Non-pigmented ciliary epithelial cell (primary cell): ENCODE measurements at places on chromosomes 5 and 9.

- no peak for DNase-seq
These were observed 54.9 kb downstream of the COL15A1 start for GRCh38 chr9:98998441-98999151.

DNA sequence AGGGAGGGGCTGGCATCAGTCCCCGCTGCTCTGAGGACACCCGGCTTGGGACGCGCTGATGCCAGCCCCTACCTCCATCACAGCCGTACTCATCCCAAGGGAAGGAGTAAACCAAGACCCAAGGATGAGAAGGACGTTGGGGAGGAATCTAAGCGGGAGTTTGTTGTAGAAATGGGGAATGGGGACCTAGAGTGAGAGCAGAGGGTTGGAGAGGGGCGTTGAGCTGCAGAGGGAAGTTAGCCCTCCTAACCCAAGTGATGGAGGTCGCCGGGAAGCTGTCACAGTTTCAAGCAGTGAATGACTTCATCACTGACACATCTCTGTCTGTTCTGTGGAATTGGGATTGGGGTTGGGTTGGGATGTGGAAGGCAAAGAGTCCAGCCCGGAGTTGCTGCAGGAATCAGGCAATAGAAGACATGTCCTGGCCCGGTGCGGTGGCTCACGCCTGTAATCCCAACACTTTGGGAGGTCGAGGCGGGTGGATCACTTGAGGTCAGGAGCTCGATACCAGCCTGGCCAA, 759 bp upstream of the SUSD1 start:
- DNase-seq: no peak

DNA sequence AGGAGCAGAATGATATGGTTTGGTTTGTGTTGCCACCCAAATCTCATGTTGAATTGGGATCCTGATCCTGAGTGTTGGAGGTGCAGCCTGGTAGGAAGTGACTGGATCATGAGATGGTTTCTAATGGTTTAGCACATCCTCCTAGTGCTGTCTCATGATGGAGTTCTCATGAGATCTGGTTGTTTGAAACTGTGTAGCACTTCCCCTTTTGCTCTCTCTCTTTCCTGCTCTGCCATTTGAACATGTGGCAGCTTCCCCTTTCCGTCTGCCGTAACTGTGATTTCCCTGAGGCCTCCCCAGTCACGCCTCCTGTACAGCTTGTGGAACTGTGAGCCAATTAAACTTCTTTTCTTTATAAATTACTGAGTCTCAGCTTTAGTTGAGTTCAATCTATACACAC, 756.8 kb upstream of the CDH6 start:
- DNase-seq: no peak

GRCh38 chr5:26807231-26808199, 230.9 kb downstream of the CDH9 start:
- no peak for DNase-seq

GRCh38 chr9:80842389-80842788, 847.0 kb downstream of the TLE1 start:
- no peak for DNase-seq

DNA sequence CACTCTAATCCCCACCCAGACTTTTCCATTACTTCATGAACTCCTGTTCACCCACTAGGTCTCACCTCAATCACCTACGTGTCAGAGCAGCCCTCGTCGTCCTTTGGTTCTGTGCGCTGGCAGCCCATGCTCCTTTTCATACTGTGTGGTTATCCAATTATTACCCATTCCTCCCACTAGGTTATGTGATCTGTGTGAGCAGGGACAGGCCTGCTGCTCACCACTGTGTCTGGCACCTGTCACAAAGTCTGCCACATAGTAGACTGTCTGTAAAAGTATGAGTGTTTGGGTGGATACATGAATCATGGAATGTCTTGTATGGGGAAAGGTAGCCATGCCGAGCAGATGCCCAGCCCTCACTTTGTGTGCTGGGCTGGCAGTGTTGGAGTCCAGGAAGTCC, 12.1 kb upstream of the SMAD5 start:
- DNase-seq: no peak

- no peak for DNase-seq
These were observed 8.9 kb downstream of the IRF1 start for GRCh38 chr5:132481596-132482211.

DNA sequence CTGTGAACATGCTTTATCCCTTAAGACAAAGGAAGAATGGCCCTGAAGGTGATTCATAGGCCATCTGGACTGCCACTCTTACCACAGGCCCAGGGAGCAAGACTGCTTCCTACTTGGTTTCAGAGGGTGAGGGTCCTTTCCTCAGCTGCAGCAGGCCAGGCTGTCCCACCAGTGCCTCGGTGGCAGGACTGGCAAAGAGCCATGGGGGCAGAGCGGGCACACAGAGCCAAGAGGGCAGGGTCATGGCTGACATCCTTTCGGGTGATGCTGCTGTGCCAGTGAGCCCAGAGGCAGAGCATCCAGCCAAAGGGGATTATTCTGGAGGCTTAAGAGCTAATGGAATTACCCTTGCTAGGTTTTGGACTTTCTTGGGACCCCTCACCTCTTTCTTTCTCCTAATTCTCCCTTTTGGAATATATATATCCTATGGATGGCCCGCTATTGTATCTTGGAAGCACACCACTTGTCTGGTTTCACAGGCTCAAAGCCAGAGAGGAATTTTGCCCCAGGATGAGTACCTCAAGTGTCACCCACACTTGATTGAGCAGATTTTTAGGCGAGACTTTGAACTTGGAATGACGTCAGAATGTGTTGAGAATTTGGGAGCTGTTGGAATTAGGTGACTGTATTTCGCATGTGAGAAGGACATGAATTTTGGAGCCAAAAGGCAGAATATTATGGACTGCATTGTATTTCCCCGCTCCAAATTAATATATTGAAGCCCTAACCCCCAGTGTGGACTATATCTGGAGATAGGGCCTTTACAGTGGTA, 180.6 kb downstream of the BARX1 start:
- DNase-seq: no peak

DNA sequence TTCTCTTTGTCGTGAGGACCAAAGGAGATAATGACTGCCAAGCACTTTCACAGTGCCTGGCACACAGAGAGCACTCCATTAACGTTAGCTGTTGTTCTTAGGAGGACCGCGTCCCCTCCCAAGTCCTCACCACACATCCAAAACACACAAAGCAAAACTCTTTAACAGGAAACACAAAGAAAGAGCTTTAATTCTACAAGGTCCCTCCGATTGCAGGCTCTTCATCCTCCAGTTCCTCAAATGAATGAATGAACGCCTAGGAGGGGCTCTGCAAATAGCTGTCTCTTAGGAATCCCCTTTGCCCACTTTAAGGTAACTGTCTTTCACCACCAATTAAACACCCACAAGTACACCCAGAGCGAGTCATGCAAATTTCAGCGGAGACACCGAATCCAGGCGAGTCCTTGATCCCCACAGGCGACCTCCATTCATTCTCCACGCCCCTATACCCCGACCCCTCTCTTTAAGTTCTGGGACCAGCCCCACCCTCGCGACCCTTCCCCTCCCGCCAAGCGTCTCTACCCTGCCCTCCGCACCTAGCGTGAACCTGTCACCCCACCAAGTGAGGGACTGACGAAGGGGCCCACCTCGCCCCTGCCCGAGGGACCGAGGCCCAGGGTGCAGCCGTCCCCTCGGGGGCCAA, 644 bp downstream of the TSC1 start:
- DNase-seq: no peak

DNA sequence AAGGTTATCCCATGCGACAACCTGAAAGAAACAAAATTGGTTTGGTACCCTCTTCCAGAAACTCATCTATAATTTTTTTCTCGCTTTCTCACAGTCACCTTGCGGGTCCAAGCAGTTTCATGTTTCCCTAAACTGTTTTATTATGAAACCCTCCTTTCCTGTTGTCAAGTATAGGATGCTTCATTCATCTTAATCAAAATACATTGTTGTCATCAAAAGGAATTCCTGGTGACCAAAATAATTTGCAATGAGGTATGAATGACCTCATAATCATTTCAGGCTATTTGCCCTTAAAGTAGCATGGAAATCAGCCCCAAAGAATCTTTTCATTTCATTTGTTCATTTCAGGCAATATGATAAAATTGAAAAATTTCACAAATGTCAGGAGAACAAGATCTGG, 503.0 kb downstream of the SPATA31D1 start:
- no peak for DNase-seq

DNA sequence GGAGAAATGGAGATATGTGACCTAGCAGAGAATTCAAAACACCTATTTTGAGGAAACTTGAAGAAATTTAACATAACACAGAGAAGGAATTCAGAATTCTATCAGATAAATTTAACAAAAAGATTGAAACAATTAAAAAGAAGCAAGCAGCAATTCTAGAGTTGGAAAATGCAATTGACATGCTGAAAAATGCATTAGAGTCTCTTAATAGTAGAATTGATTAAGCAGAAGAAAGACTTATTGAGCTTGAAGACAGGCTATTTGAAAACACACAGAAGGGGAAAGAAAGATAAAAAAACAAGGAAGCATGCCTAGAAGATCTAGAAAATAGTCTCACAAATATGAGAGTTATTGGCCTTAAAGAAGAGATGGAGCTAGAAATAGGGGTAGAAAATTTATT, 87.8 kb upstream of the SLC1A1 start:
- no peak for DNase-seq

- no peak for DNase-seq
These were observed 13.0 kb downstream of the F2RL2 start for GRCh38 chr5:76610196-76610595.

GRCh38 chr9:111945216-111945615, 48.6 kb downstream of the UGCG start:
- DNase-seq: no peak

GRCh38 chr9:133589454-133590227, 19.5 kb downstream of the FAM163B start:
- no peak for DNase-seq

GRCh38 chr5:143159031-143159430, 244.5 kb downstream of the NR3C1 start:
- DNase-seq: no peak

- DNase-seq: no peak
These were observed 5.0 kb downstream of the RPP25L start for GRCh38 chr9:34606905-34607304.

DNA sequence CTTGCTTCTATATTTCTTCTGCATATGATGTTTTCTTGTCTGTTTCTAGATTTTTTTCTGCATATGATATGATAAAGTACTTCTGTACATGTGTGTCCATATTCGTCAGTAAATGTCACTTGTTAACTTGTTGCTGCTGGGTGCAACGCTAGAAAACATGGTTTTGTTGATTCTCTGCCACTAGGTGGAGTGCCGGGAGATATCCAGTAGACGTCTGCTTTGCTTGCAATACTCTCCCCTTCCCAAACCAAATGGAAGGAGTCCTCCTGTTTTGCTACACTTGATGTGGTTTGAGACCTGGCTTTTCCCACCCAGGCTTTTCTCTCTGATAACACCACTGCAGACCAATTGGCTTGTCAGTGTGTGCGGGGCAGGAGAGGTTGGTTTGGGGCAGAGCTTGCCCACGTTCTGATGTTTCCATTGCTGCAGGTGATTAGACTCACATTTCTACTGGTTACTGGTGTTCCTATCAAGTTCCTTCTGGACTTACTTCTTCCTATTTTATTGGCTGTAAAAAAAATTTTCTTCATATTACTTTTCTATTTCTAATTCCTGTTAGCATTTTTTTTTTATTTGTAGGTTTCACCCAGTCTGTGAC, 900.0 kb upstream of the CDH10 start:
- DNase-seq: no peak

- no peak for DNase-seq
These were observed 101.5 kb upstream of the ZNF462 start for GRCh38 chr9:106761493-106761892.

GRCh38 chr5:169367861-169368260, 66.9 kb upstream of the SLIT3 start:
- DNase-seq: no peak

GRCh38 chr5:151262532-151262931, 9.5 kb downstream of the GM2A start:
- DNase-seq: no peak

DNA sequence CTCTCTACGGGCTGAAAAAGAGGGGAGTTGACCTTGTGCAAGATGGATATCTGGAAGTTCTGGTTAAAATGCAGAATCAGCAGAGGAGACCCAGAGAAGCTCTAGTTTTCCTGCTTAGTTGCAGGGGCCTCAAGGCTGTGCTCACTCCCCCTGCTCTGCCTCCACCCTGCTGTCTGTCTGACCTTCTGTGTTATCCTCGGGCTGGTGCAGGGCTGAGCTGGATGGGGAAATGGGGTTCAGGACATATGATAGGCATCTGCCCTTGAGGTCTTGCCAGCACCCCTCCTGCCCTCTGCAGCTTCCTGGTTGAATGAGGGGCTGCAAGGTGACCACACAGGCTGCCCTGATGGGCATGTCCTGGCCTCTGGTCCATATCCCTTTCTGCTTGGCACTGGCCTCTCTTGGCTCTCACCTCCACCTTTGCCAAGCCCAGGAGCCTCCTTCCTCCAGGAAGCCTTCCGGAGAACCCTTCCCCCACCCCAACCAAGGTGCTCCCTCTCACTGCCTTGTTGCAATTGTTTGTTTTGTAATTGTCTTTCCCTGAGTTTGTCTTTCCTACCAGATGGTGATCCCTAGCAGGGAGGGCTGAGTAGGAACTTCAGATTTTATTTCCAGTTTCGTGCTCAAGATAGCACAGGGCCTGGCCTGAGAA, 1.3 kb downstream of the TMEM268 start:
- no peak for DNase-seq

DNA sequence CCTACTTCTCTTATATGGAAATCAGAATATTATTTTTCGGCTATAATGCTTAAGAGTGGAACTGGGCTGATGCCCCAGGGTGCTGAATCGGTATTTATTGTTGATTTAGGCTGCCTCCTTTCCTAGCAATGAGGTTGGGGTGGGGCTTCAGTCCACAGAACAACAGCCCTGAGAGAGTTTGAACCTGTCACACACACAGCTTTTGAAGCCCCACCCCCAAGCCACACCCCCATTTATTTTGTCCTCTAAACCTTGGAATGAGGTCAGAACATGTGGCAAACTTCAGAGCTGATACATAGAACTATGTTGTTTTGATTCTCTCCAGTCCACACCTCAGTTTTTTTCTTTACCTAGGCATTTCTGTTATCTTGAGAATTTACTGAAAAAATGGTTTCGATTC, 51.7 kb upstream of the CAMK4 start:
- DNase-seq: no peak

- no peak for DNase-seq
These were observed 162.1 kb downstream of the SMC2 start for GRCh38 chr9:104256031-104256695.

- no peak for DNase-seq
These were observed 137.7 kb downstream of the CNTLN start for GRCh38 chr9:17272536-17272935.

GRCh38 chr9:133351526-133351907, 3.5 kb downstream of the RPL7A start:
- no peak for DNase-seq

GRCh38 chr5:181229996-181230395, 6.9 kb downstream of the TRIM41 start:
- no peak for DNase-seq
